ENCODE measurements at places on chromosomes 6 and 20.

DNA sequence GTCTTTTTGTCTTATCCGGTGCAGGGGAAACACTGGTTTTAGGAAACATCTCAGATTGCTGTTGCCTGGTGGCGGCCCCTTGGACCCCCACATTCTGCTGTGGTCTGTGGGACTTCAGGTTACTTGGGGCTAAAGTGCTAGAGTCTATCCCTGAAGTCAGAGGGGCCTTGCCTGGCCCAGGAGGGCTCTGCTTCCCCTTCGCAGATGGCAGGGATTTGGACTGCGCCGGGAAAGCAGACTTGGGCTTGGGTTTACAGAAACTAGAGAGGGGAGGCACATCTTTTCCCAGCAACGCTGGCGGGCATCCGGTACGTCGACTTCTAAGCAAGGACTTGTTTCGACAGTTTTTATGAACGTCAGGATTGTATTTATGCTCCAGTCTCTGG lies 17.5 kb downstream of the ZNF217 start:
- DNase-seq: no peak

- DNase-seq: no peak
Observed at GRCh38 chr6:90465686-90466085, 121.2 kb downstream of the MAP3K7 start.

DNA sequence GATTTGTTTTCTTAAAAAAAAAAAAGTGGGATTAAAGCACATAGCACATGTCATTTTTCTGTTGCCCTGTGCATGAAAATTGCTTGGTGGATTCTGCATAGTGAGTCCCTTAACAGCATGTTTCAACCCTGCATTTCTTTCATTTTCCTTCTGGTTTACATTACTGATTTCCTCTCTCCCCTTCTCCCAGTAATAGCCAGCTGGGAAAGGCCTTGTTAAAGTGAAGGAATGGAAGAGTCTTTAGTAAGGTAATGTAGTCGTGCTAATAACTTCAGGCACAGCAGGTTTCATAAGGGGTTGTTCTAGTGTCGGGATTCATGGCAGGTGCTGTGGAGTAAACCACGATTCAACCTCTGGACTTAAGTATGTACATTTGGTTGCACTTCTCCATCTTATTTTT lies 202.4 kb downstream of the FARS2 start:
- no peak for DNase-seq

DNA sequence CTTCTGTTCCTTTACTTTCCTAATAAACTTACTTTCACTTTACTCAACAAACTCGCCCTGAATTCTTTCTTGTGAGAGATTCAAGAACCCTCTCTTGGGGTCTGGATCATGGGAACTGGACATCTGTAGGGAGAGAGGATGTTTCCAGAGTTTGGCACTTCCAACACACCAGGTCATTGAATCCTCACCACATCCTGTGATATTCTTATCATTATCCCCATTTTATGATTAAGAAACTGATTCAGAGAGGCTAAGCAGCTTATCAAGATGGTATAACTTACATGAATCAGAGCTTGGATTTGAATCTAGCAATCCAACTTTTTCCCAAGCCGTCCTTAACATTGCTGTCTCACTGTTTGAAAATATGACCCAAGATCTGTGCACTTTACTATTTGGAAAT lies 15.5 kb downstream of the PPIL6 start:
- DNase-seq: no peak

- peak; percentile 87 for DNase-seq
Observed at GRCh38 chr6:6588064-6588923, at the start of gene LY86. LY86 (plus strand) TSS chr6:6588720; CDS start chr6:6588735, 15 bp downstream.

DNA sequence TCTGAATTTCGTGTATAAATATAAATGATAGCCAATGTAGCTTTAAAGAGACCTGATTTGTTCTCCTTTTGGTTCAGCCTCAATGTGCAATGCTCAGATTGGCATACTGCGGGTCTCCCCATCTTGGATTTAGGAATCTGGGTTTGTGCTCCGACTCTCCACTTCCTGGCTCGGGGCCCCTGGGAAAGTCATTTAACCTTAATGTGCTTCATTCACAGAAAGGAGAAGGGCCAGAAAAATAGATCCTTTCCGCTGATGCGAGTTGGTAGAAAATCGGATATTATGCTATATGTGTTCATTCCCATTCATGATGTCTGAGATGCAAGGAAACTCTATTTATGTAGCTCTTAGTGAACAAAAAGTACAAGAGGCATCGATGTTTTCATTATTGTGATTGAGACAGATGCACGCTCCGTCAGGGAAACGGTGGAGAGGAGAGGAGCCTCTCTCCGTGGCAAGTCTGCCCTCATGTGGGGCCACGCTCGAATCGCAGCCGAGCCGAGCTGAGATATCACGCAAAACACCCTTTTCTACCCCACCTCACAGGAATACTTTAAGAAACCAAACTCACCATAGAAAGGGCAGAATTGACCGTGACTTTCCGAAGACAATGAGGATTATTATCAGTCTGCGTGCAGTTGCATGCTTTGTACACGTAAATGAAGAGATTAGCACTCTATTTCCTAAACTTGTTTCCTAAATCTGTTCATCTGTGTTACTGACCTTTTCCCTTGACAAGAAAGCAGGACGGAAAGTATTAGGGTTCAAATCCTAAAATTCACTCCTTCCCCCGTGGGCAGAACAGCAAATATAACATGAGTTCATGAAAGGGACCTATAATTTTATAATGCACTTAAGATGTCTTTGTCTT lies 136.6 kb downstream of the COL9A1 start:
- DNase-seq: peak; percentile 14
